Glutamatergic neuron (in vitro differentiated cells): ENCODE measurements at places on chromosomes 6 and 20.

- H3K27me3 ChIP-seq = no peaks in the 10 kb centered on the region
- H3K4me3 ChIP-seq = no peak overlapping the region
- no peak overlapping the region for H3K27ac ChIP-seq
- H3K4me1 ChIP-seq = peaks cover 5% of the 10 kb centered on the region
These were observed 897.8 kb downstream of the EPHA7 start for GRCh38 chr6:92521553-92521952.

- peaks cover 22% of the 10 kb centered on the region for H3K4me1 ChIP-seq
- no peak overlapping the region for H3K27ac ChIP-seq
- no peak for DNase-seq
- no peaks in the 10 kb centered on the region for H3K36me3 ChIP-seq
- H3K4me3 ChIP-seq = peak overlapping the region; percentile 9
These were observed 7.4 kb downstream of the STK35 start for GRCh38 chr20:2108987-2109386.

GRCh38 chr20:34938466-34939163 lies 17.0 kb downstream of the GSS start:
- no peak overlapping the region for H3K27ac ChIP-seq
- no peak overlapping the region for H3K4me3 ChIP-seq
- no peaks in the 10 kb centered on the region for H3K36me3 ChIP-seq
- no peaks in the 10 kb centered on the region for H3K27me3 ChIP-seq
- no peaks in the 10 kb centered on the region for H3K4me1 ChIP-seq
- DNase-seq = no peak

DNA sequence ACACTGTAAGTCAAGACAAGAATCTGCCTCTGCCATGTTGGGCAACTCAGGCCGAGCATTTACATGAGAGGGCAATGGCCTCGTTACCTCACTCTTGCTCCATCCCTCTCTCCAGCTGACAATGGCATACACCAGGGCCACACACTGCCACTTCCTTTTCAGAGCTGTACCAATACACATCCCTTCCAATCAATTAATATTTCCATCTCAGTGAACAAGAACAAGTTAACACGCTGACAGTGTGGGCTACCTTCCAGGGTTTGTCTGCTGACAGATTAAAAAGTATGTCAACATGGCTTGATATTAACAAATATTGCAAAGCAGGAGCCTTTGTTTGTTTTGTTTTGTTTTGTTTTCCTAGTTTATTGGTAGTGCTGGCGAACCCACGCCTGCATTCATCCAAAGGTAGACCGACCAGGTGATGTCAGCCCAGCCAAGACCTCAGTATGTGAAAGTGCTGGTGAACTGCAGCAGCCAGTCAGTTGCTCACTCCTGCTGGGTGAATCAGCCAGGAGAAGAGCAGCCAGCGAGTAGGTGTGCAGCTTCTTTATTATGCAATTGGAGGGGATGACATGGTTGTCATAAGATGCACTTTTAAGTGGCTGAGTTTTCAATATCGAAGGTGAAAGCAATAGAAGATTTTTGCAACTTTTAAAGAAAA lies 487.3 kb upstream of the JARID2 start:
- H3K27me3 ChIP-seq = no peaks in the 10 kb centered on the region
- H3K27ac ChIP-seq = no peak overlapping the region

DNA sequence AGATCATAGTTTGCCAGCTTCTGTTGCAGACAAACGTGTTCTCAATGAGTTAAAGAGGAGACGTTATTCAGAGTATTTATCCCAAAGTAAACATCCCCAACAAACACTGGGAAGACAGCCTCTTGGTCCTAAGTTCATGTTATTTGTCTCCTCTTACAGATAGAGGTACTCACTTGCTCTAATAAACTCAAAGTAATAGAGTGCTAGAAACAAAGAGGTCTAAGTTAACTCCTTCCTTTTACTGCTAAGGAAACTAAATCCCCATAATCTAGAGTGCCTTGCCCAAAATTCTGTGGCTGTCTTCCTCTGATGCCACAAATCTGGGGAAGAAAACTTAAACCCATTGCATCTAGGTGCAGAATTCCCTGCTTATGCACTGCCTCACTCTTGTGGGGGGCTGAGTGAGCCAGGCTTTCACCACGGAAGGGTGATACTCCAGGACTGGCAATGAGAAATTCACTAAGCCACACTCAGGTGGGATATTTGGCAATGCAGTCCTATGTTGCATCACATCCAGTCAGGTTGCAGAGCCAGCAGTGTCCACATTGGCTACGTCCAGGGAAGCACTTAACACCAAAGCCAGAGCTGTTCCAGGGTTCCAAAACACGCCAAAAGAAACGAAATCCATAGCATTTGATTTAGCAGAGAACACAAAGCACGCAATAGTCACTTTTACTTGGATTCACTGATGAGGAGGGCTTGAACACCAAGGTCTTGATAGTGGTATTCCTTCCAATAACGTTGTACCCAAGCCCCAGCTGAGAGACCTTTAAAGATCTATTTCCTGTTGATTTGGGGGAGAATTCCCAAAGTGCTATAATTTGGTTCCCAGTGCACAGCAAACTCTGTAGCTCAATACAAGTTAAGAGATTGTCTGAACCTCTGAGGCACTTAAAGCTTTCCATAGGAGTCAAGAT lies 81.0 kb upstream of the FOXQ1 start:
- H3K4me1 ChIP-seq = no peaks in the 10 kb centered on the region
- no peak overlapping the region for H3K4me3 ChIP-seq
- no peak overlapping the region for H3K27ac ChIP-seq
- no peak for DNase-seq

GRCh38 chr6:112780498-112781096 lies 433.5 kb downstream of the RFPL4B start:
- DNase-seq = peak; percentile 77
- no peak overlapping the region for H3K27ac ChIP-seq
- peaks cover 6% of the 10 kb centered on the region for H3K4me1 ChIP-seq
- no peaks in the 10 kb centered on the region for H3K36me3 ChIP-seq

- peaks cover 58% of the 10 kb centered on the region for H3K4me1 ChIP-seq
- peaks cover 4% of the 10 kb centered on the region for H3K27me3 ChIP-seq
- peak overlapping the region; percentile 95 for H3K27ac ChIP-seq
- peaks cover 2% of the 10 kb centered on the region for H3K36me3 ChIP-seq
- DNase-seq = no peak
- no peak overlapping the region for H3K4me3 ChIP-seq
These were observed 123.9 kb downstream of the INSM1 start for GRCh38 chr20:20491784-20492264.

DNA sequence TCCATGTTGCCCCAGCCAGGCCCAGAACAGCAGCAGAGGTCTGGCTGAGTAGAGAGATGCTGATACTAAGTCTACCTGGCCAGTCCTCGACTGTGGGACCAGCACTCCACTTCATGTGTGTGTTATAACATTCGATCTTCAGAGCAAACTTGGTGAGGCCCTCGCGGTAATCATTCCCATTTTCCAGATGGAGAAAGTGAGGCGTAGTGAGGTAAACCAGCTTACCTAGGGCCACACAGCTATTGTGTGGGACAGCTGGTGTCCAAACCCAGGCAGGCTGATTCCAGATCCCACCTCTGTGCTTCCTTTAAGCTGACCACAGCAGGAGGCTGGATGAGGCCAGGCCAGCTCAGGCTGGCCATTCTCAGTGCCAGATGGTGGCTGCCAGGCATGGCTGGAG lies 47.7 kb upstream of the SLC32A1 start:
- H3K36me3 ChIP-seq = peaks cover 6% of the 10 kb centered on the region
- peaks cover 20% of the 10 kb centered on the region for H3K27me3 ChIP-seq

- H3K4me1 ChIP-seq = no peaks in the 10 kb centered on the region
- no peak overlapping the region for H3K27ac ChIP-seq
- no peak for DNase-seq
- no peak overlapping the region for H3K4me3 ChIP-seq
- no peaks in the 10 kb centered on the region for H3K27me3 ChIP-seq
These were observed 31.0 kb downstream of the SYCP2 start for GRCh38 chr20:59902470-59902869.

DNA sequence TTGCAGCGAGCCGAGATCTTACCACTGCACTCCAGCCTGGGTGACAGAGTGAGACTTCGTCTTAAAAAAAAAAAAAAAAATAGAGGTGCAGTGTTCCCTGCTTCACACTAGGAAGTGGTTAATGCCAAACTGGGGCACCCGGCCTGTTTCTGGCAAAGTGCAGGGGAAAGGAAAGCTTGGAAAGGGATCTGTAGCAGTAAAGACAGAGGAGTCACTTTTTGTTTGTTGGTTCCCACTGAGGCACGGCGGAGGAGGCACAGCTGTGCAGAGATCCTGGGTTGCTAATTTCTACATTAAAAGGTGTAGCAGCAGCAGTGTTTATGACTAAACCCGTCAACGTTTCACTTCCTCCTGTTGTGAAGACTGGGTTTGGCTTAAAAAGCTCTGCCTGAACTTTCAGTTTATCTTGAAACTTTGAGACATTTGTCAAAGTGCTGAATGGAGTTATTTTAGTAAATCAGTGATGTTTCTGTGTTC lies 125.6 kb downstream of the CARMIL1 start:
- H3K27ac ChIP-seq = no peak overlapping the region
- H3K4me3 ChIP-seq = no peak overlapping the region
- DNase-seq = no peak
- no peaks in the 10 kb centered on the region for H3K27me3 ChIP-seq
- no peaks in the 10 kb centered on the region for H3K4me1 ChIP-seq

- H3K27me3 ChIP-seq = no peaks in the 10 kb centered on the region
- H3K4me3 ChIP-seq = no peak overlapping the region
- no peak overlapping the region for H3K27ac ChIP-seq
- no peak for DNase-seq
- H3K4me1 ChIP-seq = peaks cover 4% of the 10 kb centered on the region
These were observed 22.2 kb upstream of the MYL9 start for GRCh38 chr20:36519012-36519719.

DNA sequence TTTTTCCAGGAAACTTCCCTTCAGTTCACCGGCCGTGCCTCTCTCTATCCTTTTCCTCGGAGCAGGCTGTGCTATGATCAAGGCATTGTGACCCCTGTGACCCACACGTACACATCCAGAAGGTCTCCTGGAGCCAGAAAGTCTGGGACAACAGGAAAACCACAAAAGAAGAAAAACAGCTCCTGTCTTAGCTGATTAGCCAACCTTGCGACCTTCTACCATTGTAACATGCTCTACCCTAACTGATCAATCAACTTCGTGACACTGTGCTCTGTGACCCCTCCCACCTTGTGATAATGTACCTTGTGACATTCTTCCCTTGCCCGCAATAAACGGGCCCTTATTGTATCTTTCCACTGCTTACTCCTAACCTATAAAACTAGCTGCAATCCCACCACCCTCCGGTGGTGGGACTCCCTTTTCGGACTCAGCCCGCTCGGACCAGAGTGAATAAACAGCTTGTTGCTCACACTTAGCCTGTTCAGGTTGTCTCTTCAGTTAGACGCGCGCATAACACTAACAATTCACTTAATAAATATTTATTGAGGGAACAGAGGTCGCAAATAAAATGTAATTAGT lies 24.2 kb downstream of the ZNF311 start:
- peak; percentile 69 for DNase-seq
- H3K4me3 ChIP-seq = peak overlapping the region; percentile 90
- H3K36me3 ChIP-seq = peaks cover 4% of the 10 kb centered on the region
- H3K4me1 ChIP-seq = peaks cover 7% of the 10 kb centered on the region
- peaks cover 22% of the 10 kb centered on the region for H3K27me3 ChIP-seq

- DNase-seq = no peak
- H3K27ac ChIP-seq = no peak overlapping the region
- no peaks in the 10 kb centered on the region for H3K36me3 ChIP-seq
- no peak overlapping the region for H3K4me3 ChIP-seq
- H3K4me1 ChIP-seq = no peaks in the 10 kb centered on the region
- H3K27me3 ChIP-seq = no peaks in the 10 kb centered on the region
These were observed 72.1 kb downstream of the SHPRH start for GRCh38 chr6:145892026-145892425.

GRCh38 chr20:38166703-38167233 lies 1.7 kb upstream of the TGM2 start:
- no peak overlapping the region for H3K27ac ChIP-seq
- H3K36me3 ChIP-seq = no peaks in the 10 kb centered on the region
- H3K4me1 ChIP-seq = peaks cover 10% of the 10 kb centered on the region
- H3K4me3 ChIP-seq = no peak overlapping the region

DNA sequence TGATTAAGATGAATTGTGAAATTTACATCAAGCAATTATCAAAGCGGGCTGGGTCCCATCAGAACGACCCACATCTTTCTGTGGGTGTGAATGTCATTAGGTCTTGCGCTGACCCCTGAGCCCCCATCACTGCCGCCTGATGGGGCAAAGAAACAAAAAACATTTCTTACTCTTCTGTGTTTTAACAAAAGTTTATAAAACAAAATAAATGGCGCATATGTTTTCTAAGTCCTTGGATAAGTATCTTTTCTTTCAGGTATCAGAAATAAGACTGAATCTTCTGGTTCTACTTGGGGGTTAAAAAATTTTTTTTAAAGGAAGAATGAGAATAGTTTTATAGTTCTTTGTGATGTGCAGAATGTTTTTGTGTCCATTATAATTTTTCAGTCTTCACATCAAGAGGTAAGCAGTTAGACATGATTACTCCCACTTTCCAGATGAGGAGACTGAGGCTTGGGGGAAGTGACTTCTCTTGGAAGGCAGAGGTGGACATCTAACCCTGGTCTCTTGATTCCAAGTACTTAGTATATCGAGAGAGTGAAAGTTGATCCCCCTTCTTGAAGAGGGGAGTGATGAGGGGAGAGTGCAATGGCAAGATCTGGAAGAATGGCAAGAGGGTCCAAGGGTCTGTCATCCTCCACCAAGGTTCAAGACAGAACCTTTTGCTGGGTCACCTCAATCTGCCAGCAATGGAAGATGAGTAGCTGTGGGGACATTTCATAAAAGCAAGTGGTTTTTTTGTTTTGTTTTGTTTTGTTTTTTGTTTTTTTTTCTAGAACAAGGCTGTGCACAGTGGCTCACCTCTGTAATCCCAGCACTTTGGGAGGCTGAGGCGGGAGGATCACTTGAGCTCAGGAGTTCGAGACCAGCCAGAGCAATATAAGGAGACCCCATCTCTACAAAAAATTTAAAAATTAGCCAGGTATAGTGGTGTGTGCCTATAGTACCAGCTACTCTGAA lies 42.8 kb upstream of the TTPAL start:
- no peak for DNase-seq
- H3K27ac ChIP-seq = no peak overlapping the region
- peaks cover 4% of the 10 kb centered on the region for H3K27me3 ChIP-seq

DNA sequence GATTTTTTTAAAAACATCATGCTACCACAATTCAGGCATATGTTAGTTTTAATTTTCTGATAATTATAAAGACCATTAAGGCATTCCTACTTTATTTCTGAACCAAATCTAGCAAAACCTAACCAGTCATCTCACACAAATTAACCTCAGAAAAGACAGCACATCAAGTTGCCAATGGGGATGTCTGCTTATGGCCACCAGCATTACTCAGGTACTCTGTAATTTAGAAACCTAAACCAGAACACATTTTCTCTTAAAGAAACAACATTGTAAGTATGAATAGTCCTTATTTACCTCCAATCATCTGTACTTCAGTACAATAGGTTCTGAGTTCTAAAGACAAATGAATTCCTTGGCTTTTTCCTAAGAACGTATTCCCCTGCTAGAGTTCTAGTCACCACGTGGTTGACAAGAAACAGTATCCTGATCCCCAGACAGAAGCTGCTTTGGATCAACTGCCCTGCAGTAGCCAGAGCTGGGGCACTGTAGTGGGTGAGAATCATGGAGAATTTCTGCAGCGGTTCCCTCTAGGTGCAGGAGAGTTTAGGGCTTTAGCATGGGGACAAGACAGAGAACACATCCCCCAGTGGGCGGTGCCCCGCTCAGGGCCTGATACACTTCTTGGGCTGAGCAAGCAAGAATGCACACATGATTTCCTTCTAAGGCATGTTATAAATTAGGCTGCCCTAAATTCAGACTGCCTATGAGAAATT lies 15.4 kb downstream of the GCLC start:
- H3K27me3 ChIP-seq = no peaks in the 10 kb centered on the region
- H3K4me3 ChIP-seq = no peak overlapping the region
- H3K27ac ChIP-seq = no peak overlapping the region
- no peaks in the 10 kb centered on the region for H3K36me3 ChIP-seq
- DNase-seq = peak; percentile 19
